ENCODE measurements at places on chromosomes 12 and 14. TPM values are rescaled to one million over a fixed set of nuclear protein-coding genes. Genes with fewer than 3 reads are reported as not detected.
A peak's percentile ranks its signal among the peaks of the same experiment; 100 is the strongest.

- no peaks in the 10 kb centered on the region for H3K36me3 ChIP-seq
- peaks cover 43% of the 10 kb centered on the region for H3K4me1 ChIP-seq
- peak overlapping the region; percentile 28 for H3K27ac ChIP-seq
- DNase-seq = no peak
These were observed 2.3 kb downstream of the HOXC12 start for GRCh38 chr12:53956914-53957536.

- no peak overlapping the region for H3K4me3 ChIP-seq
- peaks cover 4% of the 10 kb centered on the region for H3K4me1 ChIP-seq
- no peaks in the 10 kb centered on the region for H3K36me3 ChIP-seq
- H3K27me3 ChIP-seq = no peaks in the 10 kb centered on the region
- no peak overlapping the region for H3K27ac ChIP-seq
These were observed 237.3 kb upstream of the DAAM1 start for GRCh38 chr14:58951143-58951542.

DNA sequence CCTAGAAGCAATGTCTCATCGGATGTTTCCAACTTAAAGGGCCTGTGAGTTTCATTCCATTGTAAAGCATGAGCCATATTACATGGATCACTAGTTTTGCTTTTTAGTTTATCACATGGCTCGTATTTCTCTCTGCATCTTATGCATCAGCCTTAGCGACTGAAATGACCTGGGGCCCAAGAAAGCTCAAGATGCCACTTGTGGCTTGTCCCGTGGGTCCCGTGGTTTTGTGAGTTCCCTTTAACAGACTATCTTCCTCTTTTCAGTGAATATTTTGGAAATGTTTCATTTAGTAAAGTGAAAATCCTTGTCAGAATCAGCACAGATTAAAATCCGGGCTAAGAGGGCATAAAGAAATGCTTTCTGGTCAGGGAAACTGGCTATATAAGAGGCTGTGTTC lies 86.2 kb upstream of the PPM1H start:
- H3K4me1 ChIP-seq = no peaks in the 10 kb centered on the region
- H3K4me3 ChIP-seq = no peak overlapping the region
- no peak for DNase-seq
- no peaks in the 10 kb centered on the region for H3K27me3 ChIP-seq
- no peaks in the 10 kb centered on the region for H3K36me3 ChIP-seq
- H3K27ac ChIP-seq = no peak overlapping the region

DNA sequence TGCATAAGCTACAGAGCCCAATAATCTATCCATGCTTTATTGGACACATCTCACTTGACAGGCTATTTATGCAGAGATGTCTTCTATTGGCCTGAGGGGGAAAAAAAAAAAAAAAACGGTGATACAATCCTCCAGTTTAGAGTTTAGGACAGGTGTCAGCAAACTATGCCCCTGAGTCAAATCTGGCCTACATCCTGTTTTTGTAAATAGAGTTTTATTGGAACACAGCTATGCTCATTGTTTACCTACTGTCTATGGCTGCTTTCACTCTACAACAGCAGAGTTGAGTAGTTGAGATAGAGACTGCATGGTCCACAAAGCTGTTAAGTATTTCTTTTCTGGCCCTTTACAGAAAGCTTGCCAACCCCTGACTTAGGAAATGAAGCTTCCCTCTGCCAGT lies 403.1 kb downstream of the C12orf75 start:
- H3K4me3 ChIP-seq = no peak overlapping the region
- no peak overlapping the region for H3K27ac ChIP-seq
- no peaks in the 10 kb centered on the region for H3K36me3 ChIP-seq

GNB3 gene
- total RNA-seq = 0.72 TPM

JPH4 gene
- 0.30 TPM for total RNA-seq
